ENCODE measurements at places on chromosomes 7 and 10.

DNA sequence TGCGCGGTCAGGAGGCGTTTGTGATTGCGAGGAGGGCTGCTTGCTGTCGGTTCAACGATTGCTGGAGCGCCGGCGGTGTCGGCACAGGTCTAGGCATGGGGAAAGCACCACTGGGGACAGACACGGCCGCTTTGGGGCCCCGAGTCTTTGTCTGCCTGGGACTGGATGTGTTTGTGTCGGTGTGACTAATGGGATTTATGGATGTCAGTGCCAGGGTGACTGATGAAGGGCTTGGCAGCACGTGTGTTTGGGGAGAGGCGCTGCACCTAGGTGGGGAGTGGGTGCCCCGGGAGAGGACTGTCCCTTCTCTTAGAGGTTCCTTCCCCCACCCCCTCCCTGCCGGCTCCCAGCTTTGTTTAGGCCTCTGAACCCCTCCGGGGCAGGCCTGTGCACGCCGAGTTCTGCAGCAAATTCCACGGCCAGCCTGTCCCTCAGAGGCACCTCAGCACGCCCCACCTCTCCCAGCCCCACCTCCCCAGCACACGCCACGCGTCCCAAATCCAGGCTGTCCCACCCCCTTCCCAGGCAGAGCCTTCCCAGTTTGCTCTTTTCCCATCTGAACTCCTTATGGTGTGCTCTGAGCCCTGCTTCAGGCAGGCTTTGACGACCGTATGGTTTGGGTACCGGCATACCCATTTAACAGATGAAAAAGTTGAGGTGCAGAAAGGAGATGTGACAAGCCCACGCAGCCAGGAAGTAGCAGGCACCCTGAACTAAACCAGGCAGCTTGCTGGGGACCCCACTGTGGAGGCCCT is 6.4 kb upstream of the TNRC18 start:
- H3K27me3 ChIP-seq, result peaks cover 57% of the 10 kb centered on the region
- peaks cover 10% of the 10 kb centered on the region for H3K4me1 ChIP-seq
- H3K27ac ChIP-seq, result peak overlapping the region; percentile 65
- peak; percentile 61 for DNase-seq
- peak overlapping the region; percentile 50 for H3K4me3 ChIP-seq

- no peak for DNase-seq
- no peaks in the 10 kb centered on the region for H3K36me3 ChIP-seq
- no peak overlapping the region for H3K27ac ChIP-seq
- no peak overlapping the region for H3K4me3 ChIP-seq
Observed at GRCh38 chr10:131833446-131834080, 67.2 kb upstream of the PPP2R2D start.

DNA sequence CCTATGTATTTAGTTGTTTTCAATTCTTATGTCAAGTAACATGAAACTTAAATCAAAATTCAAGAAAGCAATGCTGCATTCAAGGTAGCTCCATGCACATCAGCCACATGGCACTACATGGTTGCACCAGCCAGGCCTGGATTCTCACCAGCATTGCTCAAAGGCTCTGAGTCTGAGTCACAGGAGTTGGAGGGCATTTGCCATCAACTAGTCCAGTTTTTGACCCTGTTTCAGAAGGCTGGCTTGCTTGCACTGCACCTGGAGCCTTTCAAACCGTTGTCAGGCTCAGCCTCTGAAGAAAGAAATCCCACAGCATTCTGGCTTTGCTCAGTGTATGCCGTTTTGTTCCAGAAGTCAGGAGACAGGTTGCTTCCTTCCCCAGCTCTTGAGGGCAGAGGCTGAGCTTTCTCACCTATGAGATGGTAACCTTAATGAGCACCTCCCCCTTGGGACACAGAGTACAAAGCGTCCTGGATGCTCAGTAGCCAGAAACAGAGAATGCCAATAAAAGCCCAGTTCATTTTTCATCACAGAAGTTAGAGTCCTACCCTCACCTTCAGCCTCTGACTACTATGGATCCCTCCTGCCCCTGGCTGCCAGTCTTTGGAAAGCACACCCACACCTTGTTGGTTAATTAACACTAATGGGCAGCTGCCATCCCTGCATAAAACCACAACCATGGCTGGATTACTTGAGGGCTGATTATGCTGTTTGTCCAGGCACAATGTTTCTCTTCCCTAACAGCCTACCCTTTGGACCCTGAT is 288.4 kb upstream of the LRRTM3 start:
- H3K4me1 ChIP-seq, result no peaks in the 10 kb centered on the region
- H3K27ac ChIP-seq, result no peak overlapping the region
- no peak overlapping the region for H3K4me3 ChIP-seq
- H3K27me3 ChIP-seq, result no peaks in the 10 kb centered on the region
- no peaks in the 10 kb centered on the region for H3K36me3 ChIP-seq
- DNase-seq, result no peak

GRCh38 chr10:69090685-69091084 is 2.8 kb downstream of the SRGN start:
- DNase-seq, result peak; percentile 66
- H3K36me3 ChIP-seq, result peaks cover 55% of the 10 kb centered on the region
- no peaks in the 10 kb centered on the region for H3K27me3 ChIP-seq
- peak overlapping the region; percentile 88 for H3K4me3 ChIP-seq

GRCh38 chr7:16298221-16298620 is 123.1 kb downstream of the CRPPA start:
- no peak overlapping the region for H3K27ac ChIP-seq
- H3K4me1 ChIP-seq, result no peaks in the 10 kb centered on the region

- no peaks in the 10 kb centered on the region for H3K4me1 ChIP-seq
- H3K36me3 ChIP-seq, result no peaks in the 10 kb centered on the region
- no peak for DNase-seq
Observed at GRCh38 chr7:80640846-80641245, 2.4 kb downstream of the CD36 start.

GRCh38 chr10:10092581-10092980 is 925.1 kb upstream of the CELF2 start:
- H3K27ac ChIP-seq, result no peak overlapping the region
- H3K4me3 ChIP-seq, result no peak overlapping the region
- H3K36me3 ChIP-seq, result no peaks in the 10 kb centered on the region
- DNase-seq, result no peak

DNA sequence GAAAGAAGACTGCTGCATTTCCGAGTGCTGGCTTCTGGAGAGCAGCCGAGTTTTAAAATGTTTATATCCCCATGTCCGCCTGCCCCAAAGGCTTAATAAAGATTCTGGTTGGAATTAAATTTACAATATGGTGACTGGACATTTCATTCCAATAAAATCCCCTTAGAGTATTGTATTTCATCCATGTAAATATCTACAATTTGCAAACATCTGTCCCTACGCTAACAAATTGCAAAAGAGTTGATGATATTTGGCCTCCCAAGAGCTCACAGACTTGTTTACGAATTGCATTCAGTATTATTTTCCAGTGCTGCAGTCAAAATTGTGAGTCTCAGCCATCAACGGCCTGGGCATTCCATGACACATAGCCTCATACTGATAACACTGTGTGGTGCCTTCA is 50.1 kb downstream of the PLEKHS1 start:
- peaks cover 2% of the 10 kb centered on the region for H3K4me1 ChIP-seq
- DNase-seq, result no peak
- H3K4me3 ChIP-seq, result no peak overlapping the region
- H3K27me3 ChIP-seq, result peaks cover 51% of the 10 kb centered on the region

DNA sequence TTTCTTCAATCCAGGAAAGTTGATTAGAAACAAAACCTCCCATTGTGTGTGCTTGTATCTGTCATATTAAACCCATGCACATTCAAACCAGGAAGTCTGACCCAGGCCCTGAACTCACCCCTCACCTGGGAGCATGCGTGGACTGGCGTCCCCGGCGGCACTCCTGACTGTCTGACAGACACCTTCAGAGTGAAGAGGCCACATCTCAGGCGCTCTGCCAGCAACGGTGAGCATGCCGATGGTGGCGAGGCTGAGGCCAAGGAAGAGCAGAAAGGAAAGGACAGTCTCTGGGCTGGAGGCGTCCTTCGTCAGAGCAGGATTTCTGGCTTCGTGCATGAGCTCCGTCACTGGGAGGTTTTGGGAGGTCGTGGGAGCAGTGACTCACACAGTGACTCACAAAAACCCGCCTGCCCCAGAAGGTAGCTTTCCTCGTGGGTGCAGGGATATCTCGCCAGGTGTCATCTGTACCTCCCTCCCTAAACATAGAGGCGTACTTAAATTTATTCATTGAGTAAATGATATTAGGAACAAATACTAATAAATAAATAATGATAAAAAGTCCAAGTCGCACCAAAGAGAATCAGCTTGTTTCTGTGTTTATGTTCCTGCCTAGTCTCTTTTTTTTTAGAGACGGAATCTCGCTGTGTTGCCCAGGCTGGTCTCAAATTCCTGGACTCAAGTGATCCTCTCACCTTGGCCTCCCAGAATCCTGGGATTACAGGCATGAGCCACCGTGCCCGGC is 13.5 kb downstream of the IQCE start:
- H3K27me3 ChIP-seq, result no peaks in the 10 kb centered on the region
- H3K27ac ChIP-seq, result no peak overlapping the region
- H3K4me3 ChIP-seq, result no peak overlapping the region
- peaks cover 7% of the 10 kb centered on the region for H3K36me3 ChIP-seq
- H3K4me1 ChIP-seq, result peaks cover 4% of the 10 kb centered on the region

DNA sequence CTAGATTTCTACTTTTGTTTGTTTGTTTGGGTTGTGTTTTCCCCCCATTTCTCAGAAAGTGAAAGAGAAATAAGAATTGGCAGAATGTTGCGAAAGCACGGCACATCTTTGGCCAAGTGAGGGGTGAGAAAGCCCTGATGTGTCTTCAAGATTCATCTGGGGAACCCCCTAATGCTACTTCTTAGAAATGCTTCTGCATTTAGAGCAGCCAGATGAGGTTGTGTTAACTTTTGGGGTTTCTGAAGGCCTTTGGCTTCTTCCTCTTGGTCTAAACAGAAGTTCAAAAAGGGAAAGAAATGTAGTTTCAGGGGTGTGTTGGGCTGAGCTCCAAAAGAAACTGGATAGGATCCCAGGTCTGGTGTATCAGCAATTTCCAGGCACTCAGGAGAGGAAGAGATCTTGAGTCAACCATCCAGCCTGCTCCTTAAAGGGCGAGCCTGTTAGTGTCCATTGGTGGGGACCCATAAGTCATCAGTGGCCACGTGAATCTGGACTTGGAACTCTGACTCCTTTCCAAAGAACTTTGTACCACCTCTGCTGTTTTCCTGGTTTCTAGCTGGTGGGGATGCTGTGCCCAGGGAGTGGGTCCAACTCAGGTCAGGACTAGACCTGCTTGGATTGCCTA is 6.5 kb downstream of the DUSP5 start:
- DNase-seq, result peak; percentile 93
- H3K4me1 ChIP-seq, result peaks cover 86% of the 10 kb centered on the region
- peaks cover 99% of the 10 kb centered on the region for H3K36me3 ChIP-seq
- peak overlapping the region; percentile 99 for H3K4me3 ChIP-seq
- no peaks in the 10 kb centered on the region for H3K27me3 ChIP-seq

DNA sequence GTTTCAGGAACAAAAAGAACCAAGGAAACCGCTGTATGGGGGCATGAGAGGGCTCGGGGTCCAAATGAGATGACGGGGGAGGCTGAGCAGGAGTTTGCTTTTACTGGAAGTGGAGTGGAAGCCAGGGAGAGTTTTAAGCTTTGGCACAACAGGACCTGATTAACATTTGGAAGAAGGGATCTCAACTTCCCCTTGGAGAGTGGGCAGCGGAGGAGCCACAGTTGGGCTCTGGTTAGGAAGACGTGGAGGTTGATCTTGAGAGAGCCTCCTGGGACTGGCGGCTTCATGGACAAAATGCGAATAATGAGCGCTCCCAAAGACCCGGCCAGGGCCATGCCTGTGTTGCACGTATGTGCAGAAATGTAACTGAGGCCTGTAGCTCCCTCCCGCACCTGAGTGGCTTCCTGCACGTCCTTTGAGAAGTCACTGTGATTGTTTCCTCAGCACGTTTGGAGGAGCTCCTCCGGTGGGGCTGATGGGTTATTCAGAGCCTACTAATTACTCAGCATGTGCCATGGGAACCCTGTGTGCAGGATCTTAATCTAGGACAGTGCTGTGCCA is 595.3 kb upstream of the MGMT start:
- H3K36me3 ChIP-seq, result no peaks in the 10 kb centered on the region
- no peak for DNase-seq
- H3K27ac ChIP-seq, result no peak overlapping the region
- peaks cover 3% of the 10 kb centered on the region for H3K27me3 ChIP-seq
- H3K4me3 ChIP-seq, result no peak overlapping the region
- no peaks in the 10 kb centered on the region for H3K4me1 ChIP-seq

- H3K36me3 ChIP-seq, result no peaks in the 10 kb centered on the region
- no peak overlapping the region for H3K4me3 ChIP-seq
- H3K4me1 ChIP-seq, result no peaks in the 10 kb centered on the region
- no peak overlapping the region for H3K27ac ChIP-seq
Observed at GRCh38 chr7:81159402-81159801, 240.6 kb upstream of the SEMA3C start.

DNA sequence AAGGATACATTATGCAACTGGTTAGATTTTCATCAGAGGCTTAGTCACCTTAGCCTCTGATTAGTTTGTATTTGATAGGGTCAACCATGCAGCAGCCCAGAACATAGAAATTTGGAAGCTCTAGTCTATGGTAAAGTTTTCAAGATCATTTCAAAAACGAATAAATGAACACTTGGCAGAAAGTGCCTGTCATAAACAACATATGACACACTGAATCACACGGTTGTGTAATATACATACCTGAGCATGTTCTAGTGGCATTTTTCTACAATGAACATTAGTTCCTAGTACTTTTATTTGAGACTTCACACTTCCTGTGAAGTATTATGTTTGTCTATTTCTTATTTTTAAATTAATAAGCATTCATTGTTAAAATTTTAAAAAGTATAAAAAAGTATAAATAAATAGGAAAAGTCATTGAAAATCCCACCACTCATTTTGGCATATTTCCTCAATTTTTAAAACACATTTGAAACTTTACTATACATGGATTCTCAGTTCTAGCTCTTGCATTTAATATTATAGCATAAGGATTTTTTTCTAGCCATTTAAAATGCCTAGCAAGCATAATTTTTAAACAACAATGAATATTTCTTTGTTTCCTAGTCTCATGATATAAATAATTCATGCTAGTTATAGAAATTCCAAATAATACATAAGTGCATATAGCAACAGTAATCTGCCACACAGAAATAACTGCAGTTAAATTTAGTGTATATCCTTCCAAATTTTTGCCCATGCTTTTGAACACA is 25.7 kb upstream of the PRPS1L1 start:
- no peak for DNase-seq
- no peak overlapping the region for H3K27ac ChIP-seq
- no peaks in the 10 kb centered on the region for H3K4me1 ChIP-seq
- no peak overlapping the region for H3K4me3 ChIP-seq
- no peaks in the 10 kb centered on the region for H3K36me3 ChIP-seq
- peaks cover 2% of the 10 kb centered on the region for H3K27me3 ChIP-seq

GRCh38 chr7:152025077-152025936 is at the start of gene GALNT11:
GALNT11 (plus strand) TSS chr7:152025674; CDS start chr7:152094228, 68,554 bp downstream.
- H3K27me3 ChIP-seq, result peaks cover 16% of the 10 kb centered on the region
- H3K4me1 ChIP-seq, result peaks cover 23% of the 10 kb centered on the region
- peak within 1 kb of the TSS; percentile 85 for H3K27ac ChIP-seq
- peaks cover 19% of the 10 kb centered on the region for H3K36me3 ChIP-seq
- peak within 1 kb of the TSS; percentile 88 for H3K4me3 ChIP-seq

- DNase-seq, result no peak
- peaks cover 3% of the 10 kb centered on the region for H3K36me3 ChIP-seq
- H3K4me3 ChIP-seq, result peak within 1 kb of the TSS; percentile 18
- peaks cover 16% of the 10 kb centered on the region for H3K4me1 ChIP-seq
- H3K27ac ChIP-seq, result peak within 1 kb of the TSS; percentile 73
- peaks cover 82% of the 10 kb centered on the region for H3K27me3 ChIP-seq
Observed at GRCh38 chr10:100744987-100745881, at the start of gene PAX2. PAX2 (plus strand) TSS chr10:100745582; CDS start chr10:100746261, 679 bp downstream.
